ENCODE measurements at places on chromosomes 4 and X. TPM values are rescaled to one million over a fixed set of nuclear protein-coding genes. Genes with fewer than 3 reads are reported as not detected.

MAB21L2 gene
- polyA plus RNA-seq = not detected

SMIM10 gene
- 2.1 TPM for polyA plus RNA-seq

SH2D1A gene
- not detected for polyA plus RNA-seq

PAGE1 gene
- not detected for polyA plus RNA-seq

HCCS gene
- polyA plus RNA-seq = 20.8 TPM

FGF16 gene
- not detected for polyA plus RNA-seq

EGF gene
- polyA plus RNA-seq = 0.07 TPM

GPC3 gene
- polyA plus RNA-seq = 19.7 TPM

SPANXC gene
- polyA plus RNA-seq = not detected

LONRF3 gene
- 0.20 TPM for polyA plus RNA-seq

SFRP2 gene
- polyA plus RNA-seq = 10.1 TPM

RPS3A gene
- 2,052 TPM for polyA plus RNA-seq

CT45A3 gene
- polyA plus RNA-seq = 0.42 TPM

FAM200B gene
- polyA plus RNA-seq = 120 TPM

CPZ gene
- polyA plus RNA-seq = 2.9 TPM

GPR50 gene
- not detected for polyA plus RNA-seq

C4orf46 gene
- 6.4 TPM for polyA plus RNA-seq

KLHL2 gene
- 14.4 TPM for polyA plus RNA-seq

CSAG3 gene
- polyA plus RNA-seq = not detected

GPRIN3 gene
- 0.24 TPM for polyA plus RNA-seq

GRPEL1 gene
- polyA plus RNA-seq = 34.2 TPM
